ENCODE measurements at places on chromosomes 4 and X. TPM values are rescaled to one million over a fixed set of nuclear protein-coding genes. Genes with fewer than 3 reads are reported as not detected.

Gene MAGEA10
- not detected for total RNA-seq

Gene LRP2BP
- total RNA-seq = 0.58 TPM

Gene PCDH18
- total RNA-seq = 47.0 TPM

Gene SLC6A8
- total RNA-seq = 2.3 TPM

Gene FGD1
- 4.6 TPM for total RNA-seq

Gene GABRA4
- total RNA-seq = not detected

Gene ITM2A
- total RNA-seq = 0.58 TPM

Gene RHOH
- not detected for total RNA-seq

Gene LETM1
- 120 TPM for total RNA-seq

Gene C4orf51
- total RNA-seq = not detected
